ENCODE measurements at places on chromosomes 6 and 20.

DNA sequence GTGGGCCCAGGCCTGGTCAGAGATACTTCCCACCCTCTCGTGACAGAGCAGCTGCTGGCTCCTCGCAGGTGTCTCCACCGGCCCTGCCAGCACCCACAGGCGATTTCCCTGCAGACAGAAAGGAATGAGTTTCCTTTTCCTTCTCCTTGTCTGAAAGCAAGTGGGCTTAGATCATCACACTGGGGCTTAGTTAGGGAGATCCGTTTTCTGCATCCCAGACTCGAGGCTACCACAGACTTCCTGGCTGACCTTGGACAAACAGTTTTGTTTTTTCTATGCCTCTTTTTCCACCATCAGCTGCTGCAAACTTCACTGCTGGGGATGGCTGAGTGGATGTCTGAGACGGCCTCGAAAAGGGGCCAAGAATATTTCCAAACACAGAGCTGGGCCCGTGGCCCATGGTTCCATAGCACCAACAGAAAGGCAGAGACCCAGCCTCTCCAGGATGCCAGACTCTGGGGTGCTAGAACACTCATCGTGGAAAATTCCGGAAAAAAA lies 86.5 kb downstream of the BANF2 start:
- no peak for DNase-seq

- DNase-seq = no peak
Observed at GRCh38 chr6:148829415-148830101, 82.7 kb downstream of the UST start.

DNA sequence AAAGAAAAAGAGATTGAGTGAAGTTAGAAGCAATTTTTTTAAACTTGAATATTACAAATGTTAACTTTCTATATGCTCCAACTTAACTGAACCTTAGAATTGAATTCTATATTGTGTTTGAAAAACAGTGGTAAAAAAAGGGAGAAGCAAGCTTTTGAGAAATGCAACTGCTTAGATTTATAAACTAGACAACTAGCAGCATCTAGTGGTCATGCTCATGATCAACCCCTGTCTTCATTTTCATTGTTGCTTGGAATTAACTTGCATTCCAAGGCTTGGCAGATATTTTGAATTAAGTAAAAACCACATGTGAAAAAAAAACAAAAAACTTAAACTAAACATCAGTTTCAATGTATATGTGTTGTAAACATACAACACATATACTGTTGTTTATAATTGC lies 113.1 kb downstream of the C6orf58 start:
- DNase-seq = no peak

DNA sequence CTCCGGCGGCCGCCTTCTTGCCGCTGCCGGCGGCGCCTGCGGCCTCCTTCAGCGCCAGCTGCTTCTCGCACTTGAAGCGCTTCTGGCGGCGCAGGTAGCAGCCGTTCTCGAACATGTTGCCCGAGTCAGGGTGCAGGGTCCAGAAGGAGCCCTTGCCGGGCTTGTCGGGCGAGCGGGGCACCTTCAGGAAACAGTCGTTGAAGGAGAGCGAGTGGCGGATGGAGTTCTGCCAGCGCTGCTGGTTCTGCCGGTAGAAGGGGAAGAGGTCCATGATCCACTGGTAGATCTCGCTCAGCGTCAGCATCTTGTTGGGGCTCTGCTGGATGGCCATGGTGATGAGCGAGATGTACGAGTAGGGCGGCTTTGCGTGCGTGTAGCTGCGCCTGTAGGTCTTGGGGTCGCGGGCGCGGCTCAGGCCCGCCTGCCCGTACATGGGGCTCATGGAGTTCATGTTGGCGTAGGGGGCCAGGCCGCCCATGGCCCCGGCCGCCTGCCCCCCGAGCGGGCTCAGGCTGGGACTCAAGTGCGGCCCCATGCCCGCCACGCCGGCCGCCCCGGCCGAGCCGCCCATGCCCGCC lies 1.9 kb downstream of the FOXA2 start:
- no peak for DNase-seq

DNA sequence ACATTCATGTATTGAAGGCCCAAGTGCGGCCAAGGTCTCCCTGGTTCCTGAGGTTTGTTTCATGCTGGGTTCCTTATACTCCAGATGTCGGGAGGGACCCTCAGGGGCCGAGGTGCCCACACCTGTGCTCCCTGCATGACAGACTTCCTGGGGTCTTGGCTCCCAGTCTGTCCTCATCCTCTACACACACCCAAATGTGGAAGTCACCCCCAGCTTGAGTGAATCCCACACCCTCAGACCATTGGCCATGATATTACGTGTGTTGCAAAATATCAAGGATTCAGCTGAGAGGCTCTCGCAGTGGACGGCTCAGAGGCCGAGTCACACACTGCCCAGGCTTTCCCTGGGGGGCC lies 82.2 kb upstream of the DUSP22 start:
- DNase-seq = no peak

GRCh38 chr20:61611401-61612180 lies 359.5 kb downstream of the CDH4 start:
- no peak for DNase-seq

GRCh38 chr20:24954151-24954550 lies 5.1 kb downstream of the CST7 start:
- DNase-seq = no peak

GRCh38 chr6:112172540-112172939 lies 81.8 kb downstream of the LAMA4 start:
- no peak for DNase-seq

DNA sequence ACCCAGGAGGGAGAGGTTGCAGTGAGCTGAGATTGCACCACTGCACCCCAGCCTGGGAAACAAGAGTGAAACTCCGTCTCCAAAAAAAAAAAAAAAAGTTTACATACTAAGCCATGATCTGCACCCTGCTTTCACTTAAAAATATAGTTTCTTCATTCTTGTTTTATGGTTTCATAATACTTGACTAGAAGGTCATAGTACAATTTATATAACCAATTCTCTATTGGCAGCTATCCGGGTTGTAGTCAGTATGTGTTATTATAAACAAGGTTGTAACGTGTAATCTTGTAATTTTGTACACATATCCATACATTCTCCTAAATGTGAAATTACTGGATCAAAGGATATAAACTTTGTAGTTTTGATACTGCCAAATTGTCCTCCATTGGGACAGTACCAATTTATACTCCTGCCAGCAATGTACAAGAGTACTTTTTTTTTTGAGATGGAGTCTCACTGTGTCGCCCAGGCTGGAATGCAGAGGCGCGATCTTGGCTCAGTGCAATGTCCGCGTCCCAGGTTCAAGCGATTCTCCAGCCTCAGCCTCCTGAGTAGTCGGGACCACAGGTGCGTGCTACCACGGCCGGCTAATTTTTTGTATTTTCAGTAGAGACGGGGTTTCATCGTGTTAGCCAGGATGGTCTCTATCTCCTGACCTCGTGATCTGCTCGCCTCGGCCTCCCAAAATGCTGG lies 144.8 kb downstream of the GJA10 start:
- DNase-seq = no peak

DNA sequence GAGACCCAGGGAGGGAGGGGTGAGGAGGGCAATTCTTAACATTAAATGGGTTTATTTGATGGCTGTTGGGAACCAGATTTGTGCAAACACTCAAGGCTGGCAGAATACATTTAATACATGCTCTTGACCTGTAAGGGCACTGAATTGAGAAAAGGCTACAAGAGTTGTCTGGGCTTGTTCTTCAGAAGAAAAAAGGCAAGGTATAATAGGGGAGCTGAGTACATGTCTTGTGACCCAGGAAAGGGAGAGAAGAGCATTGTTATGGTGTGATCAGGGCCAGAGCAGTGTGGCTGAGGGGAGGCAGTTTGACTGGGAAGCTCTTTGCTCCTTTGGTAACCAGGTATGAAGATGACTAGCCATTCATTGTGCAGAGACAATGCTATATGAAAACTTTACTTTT lies 18.9 kb downstream of the KLHL31 start:
- DNase-seq = no peak

All from activated T-helper 1 cell treated with anti-CD3 and anti-CD28 coated beads, Interleukin-12 subunit alpha, Interleukin-12 subunit beta, Interleukin-2, Interleukin-4 antibody, amounts not matched to agents 30 ng/mL and 10 ng/mL and 1 ng/mL, durations not matched to agents 14 hours and 24 hours and 36 hours (primary cell).